ENCODE measurements at places on chromosomes 1 and 21. TPM values are rescaled to one million over a fixed set of nuclear protein-coding genes. Genes with fewer than 3 reads are reported as not detected.

- no peaks in the 10 kb centered on the region for H3K27me3 ChIP-seq
- H3K27ac ChIP-seq = no peak overlapping the region
- no peak for DNase-seq
- H3K4me3 ChIP-seq = no peak overlapping the region
Observed at GRCh38 chr1:201958348-201958747, 3.0 kb downstream of the TIMM17A start.

DNA sequence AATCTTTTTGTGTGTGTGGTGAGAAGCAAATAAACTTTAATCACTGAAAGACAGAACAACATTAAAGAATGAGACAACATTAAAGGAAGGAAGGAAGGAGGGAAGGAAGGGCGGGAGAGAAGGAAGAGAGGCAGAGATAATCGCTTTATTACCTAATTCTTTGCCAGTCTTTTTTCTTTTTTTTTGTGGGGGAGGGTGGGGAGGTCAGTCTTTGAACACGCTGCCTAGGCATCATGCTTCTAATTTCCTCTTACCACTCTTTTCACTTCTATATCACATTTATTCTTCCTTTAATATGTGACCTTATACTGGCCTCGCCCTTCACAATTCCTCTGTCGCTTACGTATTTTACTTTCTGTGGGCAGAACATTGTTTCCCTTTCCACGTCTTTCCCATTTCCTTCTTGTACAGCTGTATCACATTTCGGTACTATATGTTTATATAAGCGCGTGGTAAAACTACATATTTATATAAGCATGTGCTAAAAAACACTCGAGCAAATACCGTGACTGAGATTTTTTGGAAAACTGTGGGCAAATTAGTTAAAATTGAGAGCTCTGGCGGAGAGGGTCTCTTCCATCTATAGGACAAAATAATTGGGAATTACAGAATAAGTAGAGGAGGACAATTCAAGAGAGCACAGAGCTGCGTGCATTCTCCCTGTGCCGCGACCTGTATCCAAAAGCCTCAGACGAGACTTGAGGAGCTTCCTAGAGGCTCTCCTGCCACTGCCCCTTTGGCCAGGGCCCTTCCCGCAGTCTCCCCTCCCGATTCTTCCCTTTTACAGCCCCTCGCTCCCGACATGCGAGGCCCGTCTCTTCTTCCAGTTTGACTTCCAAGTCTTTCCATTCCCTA is 823 bp upstream of the PRKAA2 start:
- H3K4me3 ChIP-seq = peak overlapping the region; percentile 67
- no peaks in the 10 kb centered on the region for H3K27me3 ChIP-seq
- peak overlapping the region; percentile 58 for H3K27ac ChIP-seq

DNA sequence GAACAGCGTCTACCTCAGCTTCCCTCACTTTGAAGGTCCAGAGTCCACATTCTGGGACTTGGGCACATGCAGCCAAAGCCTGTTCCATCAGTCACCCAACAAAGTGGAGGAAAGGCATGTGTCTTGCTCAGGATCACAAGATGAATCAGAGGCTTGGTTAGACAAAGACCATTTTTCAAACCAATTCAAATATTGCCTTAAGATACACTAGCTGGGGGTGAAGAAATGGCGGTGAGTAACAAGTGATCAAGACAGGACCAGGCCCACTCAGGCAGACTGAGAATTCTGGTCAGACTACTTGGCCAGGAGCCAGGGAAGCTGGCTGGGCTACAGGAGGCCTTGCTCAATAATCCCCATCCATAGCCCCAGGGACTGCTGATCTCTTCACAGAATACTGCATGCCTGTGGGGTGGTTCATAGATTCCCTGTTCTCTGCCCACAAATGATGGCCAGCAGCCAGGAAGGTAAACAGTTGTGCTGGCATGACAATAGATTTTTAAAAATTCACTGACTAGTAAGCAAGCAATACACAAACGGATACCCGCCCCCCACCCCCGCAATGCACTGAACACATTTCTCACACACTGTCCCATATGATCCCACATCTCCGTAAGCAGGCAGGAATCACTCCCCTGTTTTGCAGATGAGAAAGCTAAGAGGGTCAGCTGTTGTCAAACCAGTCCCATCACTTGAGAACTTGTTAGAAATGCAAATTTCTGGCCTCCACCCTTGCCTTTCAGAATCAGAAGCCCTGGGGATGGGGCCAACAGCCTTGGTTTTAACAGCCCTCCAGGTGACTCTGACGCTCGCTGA is 27.2 kb downstream of the ERI3 start:
- peaks cover 23% of the 10 kb centered on the region for H3K4me1 ChIP-seq
- H3K27ac ChIP-seq = no peak overlapping the region
- H3K4me3 ChIP-seq = no peak overlapping the region
- no peaks in the 10 kb centered on the region for H3K27me3 ChIP-seq
- peak; percentile 81 for DNase-seq
- peaks cover 6% of the 10 kb centered on the region for H3K36me3 ChIP-seq

GRCh38 chr1:168285971-168286927 is 5.6 kb downstream of the TBX19 start:
- DNase-seq = no peak
- no peaks in the 10 kb centered on the region for H3K27me3 ChIP-seq

DNA sequence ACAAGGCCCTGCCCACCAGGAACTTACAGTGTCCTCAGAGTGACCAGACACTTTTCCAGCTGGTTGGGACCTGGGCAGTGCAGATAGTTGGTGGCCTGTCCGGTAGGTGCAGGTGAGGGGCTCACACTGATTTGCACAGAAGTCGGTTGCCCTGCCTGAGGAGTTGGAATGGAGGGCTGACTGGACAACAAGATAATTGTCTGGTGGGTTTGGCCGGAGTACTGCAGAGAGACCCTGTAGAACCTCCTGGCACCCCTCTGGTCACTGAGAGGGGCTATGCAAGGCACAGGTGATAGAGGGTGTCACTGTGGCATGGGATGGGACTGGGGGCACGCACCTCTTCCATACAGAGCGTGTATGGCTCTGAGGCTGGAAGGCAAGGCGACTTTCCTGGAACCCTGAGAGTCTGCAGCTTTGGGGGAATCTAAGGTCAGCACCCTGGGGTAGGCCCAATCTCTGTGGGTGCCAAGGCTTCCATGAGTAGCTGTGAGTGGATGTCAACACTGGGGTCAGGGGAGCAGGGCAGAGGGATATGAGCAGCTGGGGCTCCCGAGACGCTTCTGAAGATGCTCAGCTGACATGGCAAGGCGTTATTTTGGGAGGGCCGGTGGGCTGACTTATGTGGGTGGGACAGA is 7.6 kb upstream of the PLA2G2D start:
- no peak overlapping the region for H3K4me3 ChIP-seq
- H3K36me3 ChIP-seq = no peaks in the 10 kb centered on the region
- no peaks in the 10 kb centered on the region for H3K4me1 ChIP-seq
- no peak for DNase-seq
- H3K27me3 ChIP-seq = no peaks in the 10 kb centered on the region

DNA sequence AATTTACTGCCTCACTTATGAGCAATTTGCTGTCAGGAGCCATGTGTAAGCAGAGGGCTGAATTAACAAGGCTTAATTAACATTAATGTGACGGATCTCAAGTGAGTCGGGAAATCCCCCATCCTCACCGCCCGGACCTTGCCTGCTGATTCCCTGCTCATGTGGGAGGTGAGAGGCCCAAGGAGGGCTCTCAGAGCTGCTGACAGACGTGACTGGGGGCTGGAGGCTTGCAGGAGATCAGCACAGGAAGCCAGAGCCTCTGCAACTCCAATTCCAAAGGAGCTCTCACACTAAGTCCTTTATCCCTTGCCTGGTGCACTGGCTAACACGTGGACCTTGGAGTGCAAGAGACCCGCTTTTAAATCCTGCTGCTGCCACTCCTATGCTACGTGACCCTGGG is 19.4 kb downstream of the LRP8 start:
- DNase-seq = no peak
- H3K27ac ChIP-seq = no peak overlapping the region
- H3K36me3 ChIP-seq = no peaks in the 10 kb centered on the region
- H3K27me3 ChIP-seq = no peaks in the 10 kb centered on the region
- H3K4me3 ChIP-seq = no peak overlapping the region

GRCh38 chr1:244049162-244050013 is 1.7 kb upstream of the ZBTB18 start:
- H3K4me3 ChIP-seq = peak overlapping the region; percentile 48
- peak overlapping the region; percentile 62 for H3K27ac ChIP-seq
- H3K4me1 ChIP-seq = peaks cover 6% of the 10 kb centered on the region
- H3K27me3 ChIP-seq = no peaks in the 10 kb centered on the region
- DNase-seq = peak; percentile 55

- H3K4me1 ChIP-seq = peaks cover 14% of the 10 kb centered on the region
- H3K36me3 ChIP-seq = no peaks in the 10 kb centered on the region
- no peak for DNase-seq
- H3K4me3 ChIP-seq = no peak overlapping the region
- no peaks in the 10 kb centered on the region for H3K27me3 ChIP-seq
- no peak overlapping the region for H3K27ac ChIP-seq
Observed at GRCh38 chr1:231871878-231872277, 245.3 kb downstream of the DISC1 start.

DNA sequence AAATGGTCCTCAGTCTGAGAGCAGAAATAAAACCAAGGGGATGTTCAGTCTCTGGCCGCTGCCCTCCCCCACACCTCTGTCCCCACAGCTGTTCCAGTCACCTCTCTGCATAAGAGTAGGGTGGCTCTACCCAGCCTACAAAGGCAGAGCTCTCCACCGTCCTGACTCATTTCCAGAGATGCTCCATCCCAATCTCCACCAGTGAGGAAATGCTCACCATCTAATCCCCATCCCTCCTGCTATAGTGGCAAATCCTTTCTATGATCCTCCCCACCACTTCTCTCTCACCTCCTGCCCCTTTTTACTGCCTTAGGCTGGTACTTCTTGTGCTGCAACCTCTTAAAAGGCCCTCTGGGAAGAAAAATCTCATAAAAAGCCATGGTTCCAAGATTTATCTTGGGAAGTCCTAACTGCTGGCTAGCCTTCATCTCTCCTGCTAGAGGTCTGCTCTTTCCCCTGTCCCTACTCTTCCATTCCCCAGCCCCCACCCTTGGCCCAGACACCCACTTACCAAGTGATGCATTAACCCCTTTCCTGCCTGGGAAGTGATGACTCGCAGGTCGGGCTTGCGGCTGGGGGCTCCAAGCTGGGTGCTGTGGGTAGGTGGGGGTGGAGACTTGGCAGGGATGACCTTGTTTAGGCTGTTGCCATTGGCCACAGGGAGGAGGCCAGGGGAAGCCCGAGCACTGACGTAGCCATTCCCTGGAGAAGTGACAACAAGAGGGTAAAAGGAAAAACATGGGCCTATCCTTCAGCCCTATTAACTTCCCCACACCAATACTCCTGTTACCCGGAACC is 23.9 kb downstream of the MEF2D start:
- H3K4me1 ChIP-seq = peaks cover 9% of the 10 kb centered on the region
- H3K4me3 ChIP-seq = no peak overlapping the region
- H3K27ac ChIP-seq = peak overlapping the region; percentile 64
- H3K27me3 ChIP-seq = no peaks in the 10 kb centered on the region
- DNase-seq = no peak

DNA sequence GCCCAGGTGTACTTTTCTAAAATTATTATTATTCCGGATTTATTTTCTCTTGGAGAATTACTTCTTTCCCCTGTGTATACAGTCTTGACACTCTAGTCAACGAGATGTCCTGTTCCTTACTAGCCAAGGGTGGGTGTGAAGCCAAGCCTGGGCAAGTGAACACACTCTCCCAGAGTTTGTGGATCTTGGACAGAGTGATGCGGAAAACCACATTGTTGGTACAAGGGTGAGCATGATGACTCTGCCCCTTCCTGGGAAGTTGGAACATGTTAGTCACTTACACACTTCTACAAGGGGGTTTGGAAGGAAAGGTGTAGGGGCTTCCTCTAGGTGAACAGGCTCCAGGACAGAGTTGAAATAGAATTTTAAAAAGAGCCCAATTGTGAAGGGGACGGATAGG is 20.0 kb upstream of the RD3 start:
- no peak overlapping the region for H3K27ac ChIP-seq
- no peaks in the 10 kb centered on the region for H3K27me3 ChIP-seq
- no peak for DNase-seq
- H3K4me1 ChIP-seq = peaks cover 4% of the 10 kb centered on the region

- H3K4me1 ChIP-seq = no peaks in the 10 kb centered on the region
- H3K36me3 ChIP-seq = no peaks in the 10 kb centered on the region
- peak; percentile 77 for DNase-seq
- H3K27me3 ChIP-seq = no peaks in the 10 kb centered on the region
- H3K4me3 ChIP-seq = peak within 1 kb of the TSS; percentile 52
Observed at GRCh38 chr1:209937996-209938959, at the start of gene SYT14. SYT14 (plus strand) TSS chr1:209938217; CDS start chr1:209938265, 48 bp downstream.

GRCh38 chr1:231241750-231242149 is 738 bp downstream of the GNPAT start:
- no peaks in the 10 kb centered on the region for H3K36me3 ChIP-seq
- H3K27me3 ChIP-seq = no peaks in the 10 kb centered on the region
- H3K27ac ChIP-seq = peak overlapping the region; percentile 41
- H3K4me3 ChIP-seq = peak overlapping the region; percentile 94

GRCh38 chr1:207744000-207744534 is 7.8 kb upstream of the CD46 start:
- no peak for DNase-seq
- no peaks in the 10 kb centered on the region for H3K27me3 ChIP-seq
- no peaks in the 10 kb centered on the region for H3K36me3 ChIP-seq

GRCh38 chr1:224375059-224375458 is 18.4 kb downstream of the CNIH4 start:
- no peak for DNase-seq
- no peak overlapping the region for H3K4me3 ChIP-seq
- H3K27me3 ChIP-seq = no peaks in the 10 kb centered on the region

DNA sequence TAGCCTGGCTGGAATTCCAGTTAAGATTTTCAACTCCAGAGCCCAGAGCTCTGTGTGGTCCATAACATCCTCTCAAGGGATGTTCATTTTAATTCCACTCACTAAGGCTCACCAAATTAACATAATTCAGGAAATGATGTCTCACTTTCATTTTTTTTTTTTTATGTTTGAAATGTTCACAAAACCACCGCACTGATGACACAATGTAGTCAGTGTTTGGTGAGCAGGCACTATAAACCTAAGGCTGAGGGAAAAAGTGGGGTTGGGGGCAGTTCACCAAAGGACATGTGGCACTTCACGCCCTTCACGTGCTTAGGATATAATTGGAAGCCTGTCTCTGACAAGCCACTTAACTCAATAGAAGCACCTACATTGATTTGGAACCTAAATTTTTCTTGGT is 177.3 kb upstream of the CAMK1G start:
- H3K27ac ChIP-seq = no peak overlapping the region
- H3K36me3 ChIP-seq = no peaks in the 10 kb centered on the region
- peaks cover under 1% of the 10 kb centered on the region for H3K4me1 ChIP-seq
- no peaks in the 10 kb centered on the region for H3K27me3 ChIP-seq
- DNase-seq = no peak

Gene OR2M3
- not detected for total RNA-seq

Gene MT1HL1
- total RNA-seq = not detected

Gene TMCO1
- total RNA-seq = 94.5 TPM

Gene CASP9
- 16.9 TPM for total RNA-seq

Gene PRKCZ
- total RNA-seq = 45.6 TPM

Gene C4BPB
- total RNA-seq = not detected

Gene GNG12
- 100 TPM for total RNA-seq

Measured in thyroid gland (tissue), 4 donors.